ENCODE measurements at places on chromosomes 13 and 19.

DNA sequence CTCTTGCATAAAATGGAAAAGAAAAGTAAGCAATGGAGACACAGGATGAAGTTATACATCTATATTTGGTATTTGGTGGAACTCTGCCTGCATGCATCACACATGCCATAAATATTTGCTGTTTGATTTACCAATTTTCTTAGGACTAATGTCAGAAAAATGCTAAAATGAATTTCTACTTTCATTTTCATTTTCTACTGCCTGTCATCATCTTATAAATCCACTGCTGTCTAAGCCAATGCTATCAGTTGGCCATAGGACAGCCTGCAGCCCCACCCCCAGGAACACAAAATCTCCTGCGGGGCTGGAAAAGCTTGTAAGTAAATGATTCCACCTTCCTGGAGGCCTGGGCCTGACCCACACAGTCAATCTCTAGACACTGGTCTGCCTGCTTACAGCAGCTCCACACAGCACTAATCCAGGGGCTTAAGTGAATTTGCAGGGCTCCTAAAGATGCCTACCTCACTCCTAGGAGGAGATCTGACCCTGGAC is 122.0 kb downstream of the ENOX1 start:
- no peak for DNase-seq

GRCh38 chr19:46998445-46999125 is 21.1 kb upstream of the NPAS1 start:
- no peak for DNase-seq

DNA sequence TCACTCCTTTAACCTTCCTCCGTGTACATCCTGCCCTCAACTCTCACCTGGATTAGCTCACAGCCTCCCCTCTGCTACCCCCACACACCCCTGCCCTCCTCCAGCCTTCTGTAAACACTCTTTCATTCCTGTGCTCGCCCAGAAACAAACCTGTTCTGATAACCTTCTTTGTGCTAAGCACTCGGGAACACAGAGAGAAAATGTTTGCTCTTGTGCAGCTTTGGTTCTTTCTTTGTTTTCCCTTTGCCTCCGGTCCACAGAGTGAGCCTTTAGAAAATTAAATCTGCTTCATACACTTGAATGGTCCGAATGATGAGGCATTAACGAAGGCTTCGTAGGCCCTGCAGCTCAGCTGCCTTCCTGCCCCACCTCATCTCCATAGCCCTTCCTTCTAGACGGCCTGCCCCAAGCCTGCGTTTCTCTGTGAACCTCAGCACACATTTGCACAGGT is 6.6 kb upstream of the ZDHHC20 start:
- no peak for DNase-seq

DNA sequence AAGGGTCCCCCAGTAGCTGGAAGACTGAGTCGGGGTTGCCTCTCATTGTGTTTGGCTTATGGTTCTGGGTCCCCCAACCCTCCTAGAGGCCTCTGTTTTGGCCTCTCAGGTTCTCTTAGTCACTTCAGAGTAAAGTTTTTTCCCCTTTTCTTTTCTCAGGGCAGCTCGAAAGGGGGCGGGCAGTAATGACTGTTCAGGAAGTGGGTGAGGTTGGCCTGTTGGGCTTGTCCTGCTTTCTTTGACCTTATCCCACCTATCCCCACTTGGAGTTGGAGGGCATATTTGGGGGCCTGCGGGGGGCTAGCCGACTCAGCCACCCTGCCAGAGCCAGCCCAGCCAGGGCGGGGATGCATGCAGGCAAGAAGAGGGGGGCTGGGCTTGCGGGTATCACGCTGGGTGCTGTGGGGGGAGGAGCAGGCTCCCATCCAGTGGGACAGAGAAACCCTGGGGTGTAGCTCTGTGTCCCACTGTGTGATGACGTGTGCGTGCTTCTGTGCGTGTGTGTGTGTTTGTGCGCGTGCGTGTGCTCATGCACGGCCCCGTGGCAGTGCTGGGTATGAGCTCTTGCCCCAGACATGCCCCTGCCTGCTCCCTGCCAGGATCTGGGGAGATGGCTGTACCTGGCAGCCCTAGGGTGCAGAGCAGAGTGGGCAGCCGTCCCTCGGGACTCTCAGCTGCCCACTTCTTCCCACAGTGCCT is 1.4 kb downstream of the CIC start:
- peak; percentile 86 for DNase-seq

DNA sequence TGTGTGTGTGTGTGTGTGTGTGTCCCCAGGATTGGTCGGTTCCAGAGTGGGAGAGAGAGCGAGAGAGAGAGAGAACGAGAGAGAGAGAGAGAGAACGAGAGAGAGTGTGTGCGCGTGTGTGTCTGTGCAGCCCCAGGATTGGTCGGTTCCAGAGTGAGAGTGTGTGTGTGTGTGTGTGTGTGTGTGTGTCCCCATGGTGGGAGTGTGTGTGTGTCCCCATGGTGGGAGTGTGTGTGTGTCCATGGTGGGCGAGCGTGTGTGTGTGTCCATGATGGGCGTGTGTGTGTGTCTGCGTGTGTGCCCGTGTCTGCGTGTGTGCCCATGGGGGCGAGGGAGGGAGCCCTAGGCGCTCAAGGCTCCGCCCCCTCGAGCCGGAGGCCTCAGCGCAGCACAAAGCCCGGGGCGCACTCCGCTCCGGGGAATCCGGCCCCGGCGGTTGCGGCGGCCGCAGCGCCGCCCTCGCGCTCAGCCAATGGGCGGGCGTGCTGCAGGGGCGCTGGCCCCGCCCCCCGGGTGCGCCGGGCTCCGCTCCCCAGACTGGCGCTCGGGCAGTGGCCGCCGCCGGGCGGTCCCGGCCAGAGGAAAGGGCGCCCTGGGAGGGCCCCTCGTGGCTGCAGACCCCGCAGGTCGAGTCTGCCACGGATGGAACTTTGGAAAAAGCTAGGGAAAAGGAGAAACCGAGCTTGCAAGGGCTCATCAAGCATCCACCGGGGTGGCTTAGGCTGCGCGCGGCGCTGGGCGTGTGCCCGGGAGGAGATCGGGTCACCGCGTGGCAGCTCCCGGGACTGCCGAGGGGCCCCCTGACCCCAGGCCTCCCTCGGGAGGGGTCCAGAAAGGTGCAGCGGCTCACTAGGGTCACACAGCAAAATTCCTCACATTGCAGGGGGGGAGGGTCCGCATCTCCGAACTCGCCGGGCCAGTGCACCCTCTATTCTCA is 96.2 kb downstream of the INSR start:
- DNase-seq = peak; percentile 94

DNA sequence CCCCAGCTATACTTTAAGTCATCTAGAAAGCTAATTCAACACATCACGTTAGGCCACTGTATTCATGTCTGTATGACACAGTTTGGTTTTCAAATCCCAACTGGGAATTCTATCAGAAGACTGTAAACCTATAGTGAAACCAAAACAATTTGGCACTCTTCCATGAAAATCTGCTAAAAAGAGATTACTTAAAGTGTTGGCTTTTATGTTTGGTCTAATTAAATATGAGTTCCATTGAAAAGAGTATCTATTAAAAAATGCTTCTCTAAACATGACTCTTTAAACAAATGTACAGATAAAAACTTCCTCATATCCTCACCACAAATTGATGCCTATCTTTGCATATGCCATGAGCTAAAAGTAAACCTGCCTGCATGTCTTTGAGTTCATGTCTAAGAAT is 25.4 kb downstream of the PCDH9 start:
- DNase-seq = no peak

GRCh38 chr13:44732503-44733098 is 156.5 kb upstream of the TSC22D1 start:
- DNase-seq = no peak

GRCh38 chr13:73984949-73985691 is 149.1 kb downstream of the KLF12 start:
- DNase-seq = peak; percentile 79

- DNase-seq = no peak
Measured at GRCh38 chr13:102608974-102609373, 12.2 kb downstream of the TPP2 start.

DNA sequence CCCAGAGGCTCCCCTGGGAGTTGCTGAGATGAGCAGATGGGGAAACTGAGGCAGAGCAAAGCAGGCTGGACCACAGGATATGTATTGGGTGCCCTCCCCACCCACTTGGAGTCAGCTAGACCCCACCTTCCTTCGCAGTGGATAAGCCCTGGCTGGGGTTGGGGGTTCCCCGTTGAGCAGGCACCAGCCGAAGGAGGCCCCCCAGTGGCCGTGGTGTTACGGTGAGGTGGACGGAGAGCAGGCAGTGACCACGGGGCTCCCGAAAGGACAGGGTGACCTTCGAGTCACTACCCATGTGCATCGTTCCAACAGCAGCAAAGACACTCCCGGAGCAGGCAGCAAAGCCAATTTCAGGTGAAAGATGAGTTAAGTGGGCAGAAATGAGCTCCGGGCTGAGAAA is 62.4 kb upstream of the ADGRE5 start:
- DNase-seq = no peak

GRCh38 chr13:43426355-43426754 is 360.4 kb downstream of the ENOX1 start:
- DNase-seq = no peak

DNA sequence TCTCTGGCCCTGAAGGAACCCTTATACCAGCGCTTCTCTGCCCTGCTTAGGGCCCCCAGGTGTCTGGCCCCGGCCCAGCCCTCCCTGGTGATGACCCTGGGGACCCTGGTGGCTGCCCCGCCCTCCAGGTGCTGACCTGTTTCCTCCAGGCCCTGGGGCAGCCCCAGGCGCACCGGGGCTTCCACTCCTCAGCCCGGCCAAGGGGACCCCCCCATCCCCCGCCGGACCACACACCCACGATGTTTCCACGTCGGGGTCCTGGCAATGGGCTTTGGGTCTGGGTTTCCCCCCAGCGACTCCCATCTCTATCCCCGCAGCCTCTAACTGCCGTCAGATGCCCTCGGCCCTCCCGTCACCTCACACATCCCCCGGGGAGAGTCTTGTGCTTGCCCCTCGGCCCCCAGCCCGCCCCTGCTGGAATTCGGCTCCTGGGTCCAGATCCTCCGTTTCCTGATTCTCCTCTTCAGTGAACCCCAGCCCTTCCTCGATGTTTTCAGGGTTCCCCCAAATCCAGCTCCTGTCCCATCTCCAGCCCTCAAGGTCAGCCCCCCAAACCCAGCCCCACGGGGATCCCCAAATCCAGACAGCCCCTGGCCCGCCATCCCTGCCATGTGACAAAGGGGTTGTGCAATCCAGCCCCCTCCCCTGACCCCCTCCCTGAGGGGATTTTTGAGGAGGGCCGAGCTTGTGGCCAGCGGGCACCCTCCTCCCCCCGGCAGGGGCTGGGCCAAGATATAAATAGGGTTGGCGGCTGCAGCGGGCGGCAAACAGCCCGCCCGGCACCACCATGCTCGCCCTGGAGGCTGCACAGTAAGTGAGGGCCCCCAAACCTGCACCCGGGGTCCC is at the start of gene SPIB:
TSS of gene SPIB (plus strand) at position 763 of the 846 bp plus-strand sequence. CDS start at position 788, 25 bp downstream.
- DNase-seq = peak; percentile 61

GRCh38 chr13:29929062-29929847 is 78.8 kb upstream of the UBL3 start:
- DNase-seq = no peak

DNA sequence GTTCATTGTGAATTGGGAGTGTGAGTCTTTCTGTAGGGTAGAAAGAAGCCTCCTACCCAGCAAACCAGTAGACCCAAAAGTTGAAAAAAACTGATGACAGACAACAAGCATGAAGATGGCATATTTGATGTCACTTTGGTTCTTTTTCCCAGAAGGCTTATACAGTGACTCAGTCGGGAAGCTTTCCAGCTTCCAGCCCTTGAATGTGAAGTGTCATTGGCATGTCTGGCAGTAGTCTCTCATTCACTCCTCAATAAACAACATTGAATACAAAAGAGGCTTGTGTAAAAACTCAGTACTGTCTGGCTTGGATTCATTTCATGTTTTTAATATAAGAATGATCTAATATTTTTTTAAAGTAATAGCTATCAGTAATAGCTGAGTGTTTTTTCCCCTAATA is 68.7 kb downstream of the IPO5 start:
- DNase-seq = no peak

GRCh38 chr13:67200183-67200582 is 30.0 kb downstream of the PCDH9 start:
- DNase-seq = no peak

- no peak for DNase-seq
Measured at GRCh38 chr13:68551701-68552522, 1321.8 kb upstream of the PCDH9 start.

DNA sequence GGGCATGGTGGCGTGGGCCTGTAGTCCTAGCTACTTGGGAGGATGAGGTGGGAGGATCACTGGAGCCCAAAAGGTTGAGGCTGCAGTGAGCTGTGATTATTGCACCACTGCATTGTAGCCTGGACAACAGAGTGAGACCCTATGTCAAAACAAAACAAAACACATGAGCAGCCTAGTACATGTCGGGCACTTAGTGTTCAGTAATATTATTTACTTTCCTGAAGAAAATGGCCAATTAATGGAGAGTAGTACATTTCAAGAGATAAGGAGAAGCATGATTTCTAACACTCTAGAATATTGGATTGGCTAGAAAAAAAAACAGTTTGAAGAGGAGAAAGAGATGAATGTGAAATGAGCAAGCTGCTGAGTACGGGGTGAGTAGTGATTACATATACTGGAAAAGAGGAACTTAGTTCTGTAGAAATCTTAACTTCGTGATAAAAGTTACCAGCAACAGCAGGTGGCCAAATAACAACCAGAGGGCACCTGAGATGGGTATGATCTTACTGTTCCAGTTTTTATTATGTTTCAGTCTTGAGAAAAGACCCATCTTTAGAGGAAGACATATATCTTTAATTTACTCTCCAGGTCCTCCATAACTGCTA is 36.2 kb downstream of the SPATA13 start:
- no peak for DNase-seq

GRCh38 chr13:84470528-84470927 is 588.3 kb upstream of the SLITRK1 start:
- DNase-seq = no peak

DNA sequence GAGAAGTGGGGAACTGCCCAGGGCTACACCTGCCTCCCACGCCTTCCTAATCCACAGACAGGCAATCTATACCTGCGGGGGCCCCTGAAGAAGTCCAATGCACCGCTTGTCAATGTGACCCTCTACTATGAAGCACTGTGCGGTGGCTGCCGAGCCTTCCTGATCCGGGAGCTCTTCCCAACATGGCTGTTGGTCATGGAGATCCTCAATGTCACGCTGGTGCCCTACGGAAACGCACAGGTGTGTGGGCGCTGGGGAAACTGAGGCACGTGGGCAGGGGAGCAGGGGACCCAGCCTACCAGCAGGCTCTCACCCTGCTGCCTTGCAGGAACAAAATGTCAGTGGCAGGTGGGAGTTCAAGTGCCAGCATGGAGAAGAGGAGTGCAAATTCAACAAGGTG is 1.4 kb downstream of the IFI30 start:
- DNase-seq = no peak

- DNase-seq = peak; percentile 94
Measured at GRCh38 chr19:18097217-18097992, at the start of gene MAST3. Gene MAST3 (plus strand): TSS chr19:18097778. CDS start chr19:18097793, 15 bp downstream.

DNA sequence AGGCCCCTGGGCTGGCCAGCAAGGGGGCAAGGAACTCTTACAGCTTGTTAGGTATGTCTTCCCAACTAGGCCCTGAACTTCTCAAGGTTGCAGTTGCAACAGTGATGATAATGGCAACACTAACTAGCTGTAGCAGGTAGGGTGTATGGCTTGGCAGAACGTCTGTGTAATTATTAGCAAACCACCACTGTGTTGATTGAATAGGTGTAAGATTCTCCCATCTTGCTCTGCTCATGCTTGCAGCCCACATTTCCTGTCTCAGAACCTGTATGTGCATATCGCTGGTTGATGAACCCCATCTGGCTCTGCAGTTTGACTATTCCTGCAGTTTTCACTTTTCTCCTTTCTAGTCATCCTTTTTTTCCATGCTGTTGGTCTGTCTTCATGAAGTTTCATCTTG is 178.8 kb downstream of the KATNAL1 start:
- no peak for DNase-seq
